CD8-positive, alpha-beta memory T cell (primary cell): ENCODE measurements at places on chromosomes 1 and 21. TPM values are rescaled to one million over a fixed set of nuclear protein-coding genes. Genes with fewer than 3 reads are reported as not detected.
A peak's percentile ranks its signal among the peaks of the same experiment; 100 is the strongest.

LRRN2 gene
- not detected for polyA plus RNA-seq

MRAP gene
- polyA plus RNA-seq, result not detected

UBL4B gene
- polyA plus RNA-seq, result not detected

GRCh38 chr1:162370721-162371120 lies 5.9 kb downstream of the SPATA46 start:
- DNase-seq, result no peak

GRCh38 chr21:43733529-43734071 lies 14.7 kb downstream of the PDXK start:
- DNase-seq, result peak; percentile 25

GRCh38 chr1:69673321-69673720 lies 105.6 kb downstream of the LRRC7 start:
- no peak for DNase-seq

DNA sequence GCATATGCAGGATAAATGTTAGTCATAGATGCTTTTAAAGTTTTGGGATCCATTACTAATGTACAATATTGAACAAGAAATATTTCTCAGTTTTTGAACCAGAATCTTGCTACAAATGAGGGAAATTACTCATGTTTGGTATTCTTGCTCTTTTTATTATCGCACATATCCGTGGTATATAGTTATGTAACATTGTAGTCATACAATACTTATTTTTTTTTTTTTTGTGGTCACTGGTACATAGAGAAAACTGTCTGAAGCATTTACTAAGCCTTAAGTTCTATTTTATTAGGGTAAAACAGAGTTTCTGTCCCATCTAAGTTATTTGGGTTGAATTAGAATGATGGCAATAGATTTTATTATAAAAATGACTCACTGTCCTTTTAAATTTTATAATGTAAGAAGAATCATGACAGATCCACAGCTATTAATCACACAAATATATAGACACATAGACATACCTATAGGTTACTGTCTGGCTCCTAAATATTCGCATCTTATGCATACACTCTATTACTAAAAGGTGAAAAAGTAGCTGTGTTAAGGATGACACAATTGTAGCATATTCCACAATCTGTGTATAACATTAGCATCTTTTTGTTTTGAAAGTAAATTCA lies 18.0 kb upstream of the PRKAA2 start:
- no peak for DNase-seq

- no peak for DNase-seq
Measured at GRCh38 chr21:35375115-35375514, 326.0 kb upstream of the RUNX1 start.

DNA sequence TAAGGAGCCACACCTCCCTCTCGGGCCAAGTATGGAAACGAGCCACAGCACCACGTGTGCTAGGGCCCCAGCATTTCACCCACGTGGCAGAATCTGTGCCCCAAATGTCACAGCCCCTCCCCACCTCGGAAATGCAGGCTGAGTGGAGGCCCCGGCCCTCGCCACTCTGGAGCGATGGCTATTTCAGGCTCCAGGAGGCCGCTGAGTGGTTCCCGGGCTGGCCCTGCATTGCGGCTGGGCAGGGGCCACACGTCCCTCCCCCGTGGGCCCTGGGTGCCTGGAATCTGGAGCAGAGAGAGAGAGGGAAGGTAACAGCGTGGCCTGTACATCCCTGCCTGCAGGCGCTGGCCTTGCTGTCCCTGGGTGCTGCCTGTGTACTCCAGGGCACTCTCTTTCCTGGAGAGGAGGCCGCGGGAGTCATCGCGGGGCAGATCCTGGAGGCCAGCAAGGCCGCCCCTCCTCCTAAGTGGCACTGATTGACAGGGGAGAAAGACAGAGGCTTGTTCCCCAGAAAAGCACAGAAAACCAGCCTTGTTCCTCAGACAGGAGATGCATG lies 68.0 kb upstream of the TRAPPC10 start:
- DNase-seq, result no peak

- no peak for DNase-seq
Measured at GRCh38 chr1:81894867-81895266, 94.1 kb downstream of the ADGRL2 start.

GRCh38 chr1:150578272-150579109 lies 919 bp downstream of the MCL1 start:
- DNase-seq, result peak; percentile 45

GRCh38 chr1:48560116-48560515 lies 88.1 kb upstream of the SPATA6 start:
- DNase-seq, result no peak
